Activated naive CD8-positive, alpha-beta T cell treated with anti-CD3 and anti-CD28 coated beads for 36 hours (primary cell): ENCODE measurements at places on chromosomes 1 and 21.

- DNase-seq, result no peak
- peaks cover 6% of the 10 kb centered on the region for H3K27me3 ChIP-seq
- H3K27ac ChIP-seq, result no peak overlapping the region
These were observed 413.5 kb downstream of the DUSP10 start for GRCh38 chr1:221328371-221328770.

DNA sequence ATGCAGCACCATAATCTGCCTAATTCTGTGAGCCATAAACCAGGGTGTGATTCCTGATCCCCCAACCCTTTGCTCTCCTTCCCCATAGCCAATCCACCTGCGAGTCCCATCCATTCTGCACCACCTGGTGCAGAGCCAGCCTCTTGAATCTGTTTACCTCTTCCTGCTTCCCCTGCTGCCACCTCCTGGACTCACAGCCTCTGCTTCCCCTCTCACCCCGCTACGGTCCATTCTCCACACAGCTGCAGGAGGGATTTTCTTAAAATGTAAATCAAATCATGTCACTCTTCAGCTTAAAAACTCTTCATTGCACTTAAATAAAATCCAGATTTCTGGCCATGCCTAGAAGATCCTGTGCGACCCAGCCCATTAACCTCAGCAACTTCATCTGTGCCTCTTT, 186.7 kb downstream of the FOXD2 start:
- H3K36me3 ChIP-seq, result no peaks in the 10 kb centered on the region
- no peak overlapping the region for H3K27ac ChIP-seq
- H3K27me3 ChIP-seq, result peaks cover 8% of the 10 kb centered on the region
- no peaks in the 10 kb centered on the region for H3K4me1 ChIP-seq

GRCh38 chr1:91850708-91851107, 35.2 kb downstream of the TGFBR3 start:
- H3K4me3 ChIP-seq, result no peak overlapping the region
- DNase-seq, result no peak
- H3K36me3 ChIP-seq, result peaks cover 4% of the 10 kb centered on the region
- no peak overlapping the region for H3K27ac ChIP-seq

GRCh38 chr1:38210021-38210894, 163.7 kb upstream of the POU3F1 start:
- H3K4me1 ChIP-seq, result peaks cover 3% of the 10 kb centered on the region
- peaks cover 33% of the 10 kb centered on the region for H3K27me3 ChIP-seq
- no peak for DNase-seq
- no peak overlapping the region for H3K4me3 ChIP-seq
- no peaks in the 10 kb centered on the region for H3K36me3 ChIP-seq
- H3K27ac ChIP-seq, result no peak overlapping the region

- peaks cover 11% of the 10 kb centered on the region for H3K36me3 ChIP-seq
- H3K4me3 ChIP-seq, result peak overlapping the region; percentile 32
- no peak for DNase-seq
- H3K27me3 ChIP-seq, result peaks cover 3% of the 10 kb centered on the region
- no peak overlapping the region for H3K27ac ChIP-seq
- H3K4me1 ChIP-seq, result peaks cover 29% of the 10 kb centered on the region
These were observed 444 bp upstream of the IARS2 start for GRCh38 chr1:220093361-220094015.

DNA sequence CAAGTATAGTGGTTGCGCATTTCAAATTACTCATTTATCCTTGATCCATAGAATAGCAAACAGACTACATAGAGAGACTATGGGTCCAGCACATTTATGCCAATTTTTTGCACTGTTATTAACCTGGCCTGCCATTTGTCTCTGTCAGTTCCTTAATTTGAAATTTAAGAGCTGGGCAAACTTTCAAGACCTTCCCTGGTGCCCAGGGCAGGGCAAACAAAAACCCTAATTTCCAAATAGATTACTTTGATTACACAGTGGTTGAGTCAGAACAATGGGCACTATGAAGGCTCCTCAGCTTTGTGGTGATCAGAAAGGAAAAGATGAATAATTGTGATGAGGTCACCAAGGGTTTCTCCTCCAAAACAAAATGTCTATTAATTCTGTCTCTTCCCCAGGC, 80.6 kb downstream of the TNFSF18 start:
- DNase-seq, result peak; percentile 5
- no peak overlapping the region for H3K4me3 ChIP-seq
- peaks cover 2% of the 10 kb centered on the region for H3K36me3 ChIP-seq
- H3K4me1 ChIP-seq, result peaks cover 24% of the 10 kb centered on the region
- no peaks in the 10 kb centered on the region for H3K27me3 ChIP-seq

DNA sequence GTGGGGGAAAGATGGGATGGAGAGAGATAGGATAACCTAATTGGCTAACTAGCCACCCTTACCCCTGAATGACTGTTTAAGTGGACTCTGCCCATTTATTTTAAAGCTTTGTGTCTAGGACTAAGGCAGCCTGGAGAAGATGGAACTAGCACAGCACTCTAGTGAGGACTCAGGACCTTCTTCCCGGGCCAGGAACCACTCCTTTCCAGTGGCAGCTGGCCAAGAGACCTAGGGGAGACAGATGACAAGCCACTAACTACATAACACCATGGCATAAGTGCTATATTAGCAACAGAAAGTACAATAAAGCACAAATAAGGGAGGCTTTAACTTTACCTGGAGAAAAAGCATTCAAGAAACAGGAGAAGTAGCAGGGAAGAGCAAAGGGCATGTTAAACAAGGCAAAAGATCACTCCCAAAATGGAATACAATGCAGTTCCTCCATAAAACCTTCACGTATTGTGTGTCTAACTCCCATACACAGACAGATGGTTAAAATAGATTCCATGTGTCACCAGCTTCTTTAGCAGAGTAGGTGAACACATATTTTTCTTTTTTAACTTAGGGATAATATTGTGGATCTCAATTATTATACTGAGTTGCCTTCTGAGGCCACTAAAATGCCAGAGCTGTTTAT, 20.6 kb downstream of the CLCA1 start:
- no peak for DNase-seq
- no peak overlapping the region for H3K4me3 ChIP-seq
- no peak overlapping the region for H3K27ac ChIP-seq
- H3K36me3 ChIP-seq, result no peaks in the 10 kb centered on the region

- H3K4me1 ChIP-seq, result peaks cover 26% of the 10 kb centered on the region
- no peak overlapping the region for H3K4me3 ChIP-seq
- no peak for DNase-seq
- H3K36me3 ChIP-seq, result peaks cover 8% of the 10 kb centered on the region
- no peak overlapping the region for H3K27ac ChIP-seq
These were observed 10.0 kb downstream of the NBPF3 start for GRCh38 chr1:21449906-21450305.

DNA sequence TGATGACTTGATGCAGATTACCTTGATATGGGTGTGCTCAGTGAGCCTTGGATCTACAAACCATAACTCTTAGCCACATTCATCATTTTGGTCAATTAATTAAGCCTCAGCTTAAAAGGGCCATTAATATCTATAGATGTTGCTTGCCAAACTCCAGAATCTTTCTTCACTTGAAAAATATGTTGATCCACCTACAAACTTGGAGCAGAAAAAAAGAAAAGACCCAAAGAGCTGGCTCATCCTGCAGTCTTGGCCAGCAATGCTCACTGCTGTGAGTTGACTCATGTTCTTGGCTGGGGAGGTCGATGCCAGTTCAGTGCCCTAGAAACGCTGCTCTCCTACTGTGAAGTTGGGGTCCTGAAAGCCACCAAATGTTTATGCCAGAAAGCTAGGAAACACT, 75.4 kb downstream of the DPT start:
- H3K4me3 ChIP-seq, result no peak overlapping the region
- no peak overlapping the region for H3K27ac ChIP-seq
- DNase-seq, result no peak

DNA sequence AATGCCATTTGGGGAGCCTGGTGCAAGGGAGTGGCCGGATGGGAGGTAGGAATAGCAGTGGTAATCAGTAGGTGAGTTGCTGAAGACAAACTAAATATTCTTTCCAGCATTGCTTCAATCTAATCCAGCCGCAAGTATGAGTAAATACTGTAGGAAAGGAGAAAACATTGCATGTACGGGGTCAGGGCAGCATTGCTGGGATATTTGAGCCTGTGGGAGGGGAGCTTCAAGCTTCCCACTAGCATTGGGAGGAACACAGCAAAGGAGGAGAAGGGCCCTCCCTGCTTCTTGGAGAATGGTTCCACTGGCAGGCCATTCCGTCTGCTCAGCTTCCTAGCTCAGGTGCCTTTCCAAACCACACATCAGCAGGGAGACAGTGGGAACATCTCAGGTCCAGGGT, 15.2 kb downstream of the CAPN2 start:
- H3K36me3 ChIP-seq, result peaks cover 10% of the 10 kb centered on the region
- no peak overlapping the region for H3K4me3 ChIP-seq
- no peak for DNase-seq
- H3K4me1 ChIP-seq, result peaks cover 47% of the 10 kb centered on the region

DNA sequence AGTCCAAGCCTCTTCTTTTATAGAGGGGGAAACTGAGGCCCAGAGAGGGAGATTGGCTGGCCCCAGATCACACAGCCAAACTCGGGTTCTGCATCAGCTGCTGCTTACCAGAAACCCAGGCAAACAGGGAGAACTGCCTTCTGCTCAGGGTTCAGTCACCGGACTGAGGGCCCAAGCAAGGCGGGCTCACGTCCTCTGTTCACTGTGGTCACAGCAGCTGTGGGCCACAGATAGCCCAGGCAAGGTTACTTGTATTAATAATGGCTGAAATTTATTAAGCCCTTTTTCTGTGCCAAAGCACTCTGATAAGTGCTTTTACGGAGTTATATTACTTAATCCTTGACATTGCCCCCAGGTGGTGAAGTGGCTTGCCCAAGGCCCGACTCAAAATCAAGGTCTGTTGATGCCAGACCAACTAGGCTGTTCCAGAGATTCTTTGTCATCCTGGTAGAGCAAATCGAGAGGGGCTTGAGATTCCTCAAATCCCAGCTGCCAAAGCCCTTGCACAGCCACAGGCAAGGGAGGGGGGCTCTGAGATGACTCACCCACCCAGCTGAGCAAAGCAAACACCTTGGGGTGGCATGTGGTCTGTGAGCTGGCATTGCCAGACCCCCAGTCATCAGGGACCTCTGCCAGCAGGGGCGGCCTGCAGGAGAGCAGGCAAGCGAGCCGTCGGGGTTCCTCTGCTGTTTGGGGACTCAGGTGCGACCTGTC, 36.5 kb downstream of the EPHB2 start:
- peaks cover 6% of the 10 kb centered on the region for H3K4me1 ChIP-seq
- no peaks in the 10 kb centered on the region for H3K36me3 ChIP-seq
- no peak for DNase-seq
